ENCODE measurements at places on chromosomes 2 and 18. TPM values are rescaled to one million over a fixed set of nuclear protein-coding genes. Genes with fewer than 3 reads are reported as not detected.

The TAF1B gene
- total RNA-seq, result 34.4 TPM

GRCh38 chr2:215107216-215108056, 31.0 kb downstream of the ABCA12 start:
- no peaks in the 10 kb centered on the region for H3K27me3 ChIP-seq
- H3K4me1 ChIP-seq, result no peaks in the 10 kb centered on the region
- no peak overlapping the region for H3K27ac ChIP-seq
- no peak for DNase-seq
- H3K36me3 ChIP-seq, result no peaks in the 10 kb centered on the region

- no peak overlapping the region for H3K4me3 ChIP-seq
- DNase-seq, result no peak
- peaks cover 8% of the 10 kb centered on the region for H3K27me3 ChIP-seq
- H3K27ac ChIP-seq, result no peak overlapping the region
- no peaks in the 10 kb centered on the region for H3K36me3 ChIP-seq
Measured at GRCh38 chr2:20557635-20558034, 93.3 kb downstream of the HS1BP3 start.

- no peak for DNase-seq
- no peak overlapping the region for H3K4me3 ChIP-seq
- H3K27ac ChIP-seq, result no peak overlapping the region
- no peaks in the 10 kb centered on the region for H3K4me1 ChIP-seq
- peaks cover 12% of the 10 kb centered on the region for H3K27me3 ChIP-seq
Measured at GRCh38 chr2:41400088-41400665, 647.6 kb upstream of the PKDCC start.

The LIMS4 gene
- total RNA-seq, result 0.89 TPM

- DNase-seq, result no peak
- H3K4me1 ChIP-seq, result no peaks in the 10 kb centered on the region
- H3K27me3 ChIP-seq, result no peaks in the 10 kb centered on the region
- no peak overlapping the region for H3K4me3 ChIP-seq
- no peaks in the 10 kb centered on the region for H3K36me3 ChIP-seq
Measured at GRCh38 chr2:19883486-19883885, 18.3 kb downstream of the TTC32 start.

The RGPD5 gene
- total RNA-seq, result 20.5 TPM
